Substantia nigra (tissue), 51 donors: ENCODE measurements at places on chromosomes 6 and 20.

GRCh38 chr6:119138906-119139541 is 60.6 kb upstream of the FAM184A start:
- DNase-seq, result no peak

DNA sequence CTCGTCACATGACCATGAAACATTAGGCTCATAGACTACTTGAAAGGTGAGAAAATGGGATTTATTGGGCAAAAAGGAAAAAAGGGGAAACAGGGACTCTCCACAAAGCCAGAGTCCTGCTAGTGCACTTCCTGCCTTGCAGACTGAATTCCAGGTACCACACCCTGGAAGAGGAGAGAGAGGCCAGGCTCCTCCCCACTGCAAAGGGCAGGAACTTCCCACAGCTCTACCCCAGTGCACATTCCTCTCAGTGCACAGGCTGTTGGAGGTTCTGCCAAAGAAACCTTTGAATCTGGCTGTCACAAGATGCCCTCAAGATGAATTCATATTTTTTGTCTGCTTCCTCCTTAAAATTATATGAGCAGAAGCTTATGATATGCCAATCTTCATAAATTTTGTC is 920.4 kb upstream of the GJE1 start:
- DNase-seq, result no peak

DNA sequence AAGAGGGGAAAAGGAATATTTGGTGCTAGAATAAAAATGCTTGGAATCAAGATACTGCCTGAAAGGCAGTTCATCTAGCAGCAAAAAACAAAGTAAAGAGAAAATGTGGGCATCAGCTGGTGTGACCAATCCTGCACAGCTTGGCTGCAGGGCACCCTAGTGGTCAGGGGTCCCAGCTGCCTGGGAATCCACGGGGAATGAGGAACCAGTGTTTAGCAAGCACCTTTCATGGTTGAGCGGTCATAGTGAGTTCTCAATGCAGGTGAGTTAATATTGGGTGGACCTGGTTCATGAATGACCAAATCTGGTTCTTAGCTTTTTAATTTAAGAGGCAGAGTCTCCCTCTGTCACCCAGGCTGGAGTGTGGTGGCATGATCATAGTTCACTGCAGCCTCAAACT is 53.3 kb downstream of the CAP2 start:
- DNase-seq, result no peak

GRCh38 chr6:52523378-52524142 is 53.3 kb downstream of the TRAM2 start:
- DNase-seq, result no peak

DNA sequence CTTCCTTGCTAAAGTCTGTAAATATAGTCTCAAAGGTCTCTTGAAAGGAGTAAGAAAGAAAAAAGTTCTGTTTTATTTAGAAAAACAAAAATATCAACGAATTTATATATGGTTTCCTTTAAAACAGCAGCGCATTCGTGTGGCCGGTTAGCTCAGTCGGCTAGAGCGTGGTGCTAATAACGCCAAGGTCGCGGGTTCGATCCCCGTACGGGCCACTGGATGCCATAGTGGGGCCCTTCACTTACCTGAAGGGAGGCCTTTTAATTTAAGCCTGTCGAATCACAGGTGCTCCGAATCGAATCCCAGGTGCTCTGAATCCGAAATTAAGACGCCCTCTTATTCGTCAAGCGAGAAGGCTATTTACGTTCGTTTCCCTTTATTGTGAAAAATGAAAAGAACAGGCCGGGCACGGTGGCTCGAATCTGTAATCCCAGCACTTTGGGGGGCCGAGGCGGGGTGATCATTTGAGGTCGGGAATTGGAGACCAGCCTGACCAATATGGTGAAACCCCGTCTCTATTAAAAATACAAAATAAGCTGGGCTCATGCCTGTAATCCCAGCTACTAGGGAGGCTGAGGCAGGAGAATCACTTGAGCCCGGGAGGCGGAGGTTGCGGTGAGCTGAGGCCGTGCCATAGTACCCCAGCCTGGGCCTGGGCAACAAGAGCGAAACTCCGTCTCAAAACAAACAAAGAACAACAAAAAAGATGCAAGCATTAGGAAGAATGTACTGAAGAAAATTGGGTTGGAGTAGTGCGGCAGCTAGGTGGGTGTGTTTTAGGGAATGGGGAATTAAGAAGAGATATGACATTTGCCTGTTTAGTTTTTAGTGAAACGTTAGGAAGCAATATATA is 195.8 kb upstream of the ZNF184 start:
- no peak for DNase-seq

DNA sequence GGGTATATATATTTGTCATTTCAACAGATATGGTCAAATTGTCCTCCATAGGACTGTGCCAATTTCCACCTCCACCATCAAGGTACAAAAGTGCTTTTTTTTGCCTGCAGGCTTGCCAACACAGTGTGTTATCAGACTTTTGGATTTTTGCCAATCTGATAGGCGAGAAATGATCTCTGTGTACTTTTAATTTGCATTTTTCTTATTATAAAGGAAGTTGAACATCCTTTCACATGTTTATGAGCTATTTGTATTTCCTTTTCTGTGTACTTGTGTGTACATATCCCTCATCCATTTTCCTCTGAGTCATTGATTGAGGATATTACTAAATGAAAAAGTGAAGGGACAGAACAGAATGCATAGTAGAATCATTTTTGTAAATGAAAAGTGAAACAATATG is 39.0 kb upstream of the PTPN1 start:
- no peak for DNase-seq

GRCh38 chr6:37489697-37490336 is 9.9 kb downstream of the CCDC167 start:
- DNase-seq, result no peak

DNA sequence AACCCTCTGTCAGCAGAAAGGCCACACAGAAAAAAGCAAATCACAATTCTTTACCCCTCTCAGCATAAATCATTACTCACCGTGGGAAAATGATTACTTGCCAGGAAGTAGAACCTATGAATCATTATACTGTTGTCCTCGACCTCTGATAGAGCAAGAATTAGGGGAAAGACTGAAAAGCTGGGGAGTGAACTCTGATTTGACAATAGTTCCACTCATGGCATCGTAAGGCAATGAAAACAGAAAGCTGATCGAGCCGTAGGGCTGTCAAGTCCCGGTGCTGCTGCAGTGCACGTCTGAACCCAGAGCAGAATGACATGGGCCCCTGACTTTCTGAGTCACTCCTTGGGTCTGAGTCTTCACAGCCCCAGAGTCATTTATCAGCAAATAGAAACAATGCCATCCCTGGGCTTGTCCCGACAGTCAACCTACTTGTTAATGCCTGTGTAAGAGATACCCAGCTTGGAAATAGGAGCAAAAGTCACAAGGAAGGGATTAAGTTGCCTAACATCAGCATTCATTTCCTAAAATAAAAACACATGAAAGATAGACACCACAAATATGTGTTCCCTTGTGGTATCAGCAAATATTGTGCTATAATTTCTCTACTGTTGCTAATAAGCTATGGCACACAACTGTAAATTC is 224.8 kb upstream of the MARCKS start:
- DNase-seq, result no peak

DNA sequence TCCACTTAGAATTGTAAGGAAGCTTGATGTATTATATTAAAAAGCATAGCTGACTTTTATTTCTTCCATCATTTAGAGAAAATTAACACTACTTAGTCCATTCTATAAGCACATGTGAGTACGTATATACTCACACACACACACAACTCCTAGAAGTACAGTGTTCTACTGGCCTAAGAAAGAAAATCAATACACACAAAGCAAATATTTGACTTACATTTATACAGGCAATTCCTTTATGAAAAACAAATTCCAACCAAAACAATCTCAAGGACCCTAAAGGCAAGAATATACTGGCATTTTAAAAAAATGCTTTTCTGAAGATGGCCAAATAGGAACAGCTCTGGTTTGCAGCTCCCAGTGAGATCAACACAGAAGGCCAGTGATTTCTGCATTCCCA is 71.9 kb downstream of the NRSN1 start:
- DNase-seq, result no peak

- no peak for DNase-seq
Observed at GRCh38 chr6:170449835-170450753, 103.0 kb downstream of the PSMB1 start.

GRCh38 chr6:28336284-28337120 is 554 bp upstream of the ZSCAN31 start:
- DNase-seq, result peak; percentile 67
